ENCODE measurements at places on chromosomes 12 and 14.

- DNase-seq = no peak
Measured at GRCh38 chr12:41211448-41211847, 23.3 kb downstream of the PDZRN4 start.

DNA sequence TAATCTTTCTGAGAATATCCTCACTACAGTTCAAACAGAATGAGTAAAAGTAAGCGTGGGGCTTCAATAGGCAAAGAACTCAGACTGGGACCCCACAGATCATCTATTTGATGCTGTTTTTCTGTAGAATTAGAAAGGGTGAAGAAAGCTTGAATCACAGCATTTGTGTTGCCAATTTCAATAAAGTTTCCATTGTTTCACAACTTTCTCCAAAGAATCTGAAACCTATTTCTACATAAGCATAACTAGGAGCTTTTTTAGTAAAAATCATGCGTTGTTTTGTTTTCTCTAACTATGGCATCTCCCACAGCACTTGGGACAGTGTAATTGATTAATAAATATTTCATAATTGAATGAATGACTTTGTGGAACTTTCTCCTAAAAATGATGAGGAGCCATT is 16.7 kb upstream of the NEDD1 start:
- no peak for DNase-seq

- DNase-seq = no peak
Measured at GRCh38 chr14:21299562-21300130, 19.8 kb downstream of the RPGRIP1 start.

DNA sequence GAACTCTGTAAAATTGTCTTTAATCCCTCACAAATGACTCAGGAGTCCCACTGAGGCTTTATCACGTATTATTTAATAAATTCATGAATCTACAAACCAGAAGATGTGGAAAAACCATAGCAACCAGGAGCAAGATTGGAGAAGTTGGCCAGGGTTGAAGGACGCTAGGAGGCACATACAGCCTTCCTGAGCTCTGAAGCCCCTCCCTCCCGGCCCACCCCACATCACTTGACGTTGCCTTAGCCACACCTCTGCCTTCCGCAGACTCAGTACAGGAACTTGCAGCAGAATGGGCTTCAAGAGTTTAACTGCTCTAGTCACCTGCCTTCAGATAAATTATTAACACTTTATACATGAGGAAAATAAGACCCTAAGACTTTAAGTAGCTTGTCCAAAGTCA is 33.9 kb downstream of the SLC35F4 start:
- peak; percentile 37 for DNase-seq

DNA sequence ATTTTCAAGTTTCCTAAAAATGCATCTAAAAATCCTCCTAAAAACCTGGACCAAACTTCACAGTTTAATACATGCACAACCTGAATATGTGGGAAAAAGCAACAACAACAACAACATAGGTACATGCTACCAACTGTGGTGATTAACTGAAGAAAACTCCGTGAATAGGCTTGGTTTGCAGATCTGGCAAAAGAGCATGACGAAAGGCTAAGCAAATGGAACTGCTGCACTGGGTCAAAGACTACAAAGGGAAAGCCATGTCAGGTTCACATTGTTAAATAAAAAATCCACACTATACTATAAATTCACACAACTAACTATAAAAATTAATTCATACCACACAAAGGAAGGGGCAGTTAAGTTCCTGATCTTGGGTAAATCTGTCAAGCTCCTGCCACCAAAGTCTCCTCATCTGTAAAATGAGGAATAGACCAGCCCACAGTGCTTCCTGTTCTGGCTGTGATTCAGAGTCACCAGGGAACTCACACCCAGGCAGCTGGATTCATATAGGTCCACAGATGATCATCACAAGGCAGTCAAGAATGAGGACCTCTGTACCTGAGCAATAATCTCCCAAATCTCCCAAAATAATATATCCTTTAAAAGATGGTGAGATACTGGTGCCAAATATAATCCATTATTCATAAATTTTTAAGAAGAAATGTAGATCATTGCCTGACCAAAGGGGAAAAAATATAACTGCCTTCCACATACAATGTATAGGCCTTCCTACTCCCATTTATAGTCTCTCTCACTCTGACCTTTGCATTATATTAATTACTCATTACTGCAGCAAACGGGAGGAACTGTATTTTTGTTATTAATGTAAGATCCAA is 7.0 kb downstream of the CORO1C start:
- peak; percentile 64 for DNase-seq

- peak; percentile 19 for DNase-seq
Measured at GRCh38 chr14:99774556-99775307, 18.5 kb upstream of the EML1 start.

GRCh38 chr12:122527478-122527944 is 462 bp downstream of the KNTC1 start:
- peak; percentile 68 for DNase-seq

- DNase-seq = peak; percentile 3
Measured at GRCh38 chr12:118714051-118714460, 267.3 kb upstream of the SRRM4 start.

DNA sequence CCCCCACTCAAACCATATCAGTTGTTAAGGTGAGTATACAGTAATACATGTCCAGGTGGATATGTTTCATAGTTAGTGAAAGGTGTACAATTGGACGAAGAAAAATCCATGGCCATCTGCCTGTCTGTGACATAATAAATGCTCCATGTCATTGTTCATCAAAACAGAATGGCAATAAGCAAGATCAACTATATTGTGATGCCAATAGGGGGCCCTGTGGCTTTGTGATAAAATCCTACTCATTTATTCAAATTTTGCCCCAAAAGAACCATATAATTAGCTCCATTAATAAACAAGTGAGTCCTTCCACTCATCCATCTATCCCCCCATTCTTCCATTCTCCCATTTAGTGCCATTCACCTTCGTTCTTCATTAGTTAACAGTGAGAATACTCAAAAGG is 102.0 kb downstream of the MGST1 start:
- no peak for DNase-seq

GRCh38 chr14:91866061-91866460 is 1.3 kb downstream of the TC2N start:
- DNase-seq = no peak

- no peak for DNase-seq
Measured at GRCh38 chr12:21604245-21605101, at the start of gene GYS2. GYS2 (minus strand) TSS chr12:21604847; CDS start chr12:21604592, 255 bp downstream.

- no peak for DNase-seq
Measured at GRCh38 chr12:132105467-132105866, 38.7 kb downstream of the DDX51 start.

DNA sequence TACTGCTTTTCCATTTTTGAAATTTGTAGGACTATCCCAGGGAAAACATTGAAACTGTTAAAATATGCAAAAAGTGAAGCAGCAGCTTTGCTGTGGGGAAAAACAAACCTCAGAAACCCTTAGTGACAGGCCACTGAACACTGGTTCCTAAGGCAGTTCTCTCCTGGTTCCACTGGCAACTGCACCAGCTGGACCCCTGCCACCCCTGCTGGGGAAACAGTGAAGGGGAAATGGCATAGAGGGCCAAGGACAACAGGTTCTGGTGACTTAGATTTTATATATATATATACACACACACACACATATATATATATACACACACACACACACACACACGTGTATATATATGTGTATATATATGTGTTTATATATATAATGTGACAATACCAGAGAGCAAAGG is 16.2 kb upstream of the KRT7 start:
- DNase-seq = no peak

- no peak for DNase-seq
Measured at GRCh38 chr12:111706145-111706544, 20.3 kb downstream of the ACAD10 start.

DNA sequence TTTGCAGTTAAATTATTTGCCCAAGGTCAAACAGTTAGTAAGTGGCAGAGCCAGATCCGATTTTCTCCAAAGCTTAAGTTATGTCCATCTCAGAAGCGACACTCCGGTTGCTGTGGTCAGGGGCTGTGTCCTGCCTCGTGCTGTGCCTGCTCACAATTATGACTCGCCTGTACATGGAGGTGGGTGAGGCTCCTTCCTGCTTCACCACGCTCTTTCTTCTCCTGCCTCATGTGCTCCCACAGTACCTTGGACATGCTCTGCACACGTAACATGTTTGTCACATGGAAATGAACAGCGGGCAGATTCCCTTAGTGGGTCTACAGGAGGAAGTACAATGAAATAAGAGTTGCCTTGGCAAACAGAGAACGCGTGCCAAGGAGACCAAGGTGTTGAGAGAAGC is 62.2 kb upstream of the CCND2 start:
- no peak for DNase-seq

DNA sequence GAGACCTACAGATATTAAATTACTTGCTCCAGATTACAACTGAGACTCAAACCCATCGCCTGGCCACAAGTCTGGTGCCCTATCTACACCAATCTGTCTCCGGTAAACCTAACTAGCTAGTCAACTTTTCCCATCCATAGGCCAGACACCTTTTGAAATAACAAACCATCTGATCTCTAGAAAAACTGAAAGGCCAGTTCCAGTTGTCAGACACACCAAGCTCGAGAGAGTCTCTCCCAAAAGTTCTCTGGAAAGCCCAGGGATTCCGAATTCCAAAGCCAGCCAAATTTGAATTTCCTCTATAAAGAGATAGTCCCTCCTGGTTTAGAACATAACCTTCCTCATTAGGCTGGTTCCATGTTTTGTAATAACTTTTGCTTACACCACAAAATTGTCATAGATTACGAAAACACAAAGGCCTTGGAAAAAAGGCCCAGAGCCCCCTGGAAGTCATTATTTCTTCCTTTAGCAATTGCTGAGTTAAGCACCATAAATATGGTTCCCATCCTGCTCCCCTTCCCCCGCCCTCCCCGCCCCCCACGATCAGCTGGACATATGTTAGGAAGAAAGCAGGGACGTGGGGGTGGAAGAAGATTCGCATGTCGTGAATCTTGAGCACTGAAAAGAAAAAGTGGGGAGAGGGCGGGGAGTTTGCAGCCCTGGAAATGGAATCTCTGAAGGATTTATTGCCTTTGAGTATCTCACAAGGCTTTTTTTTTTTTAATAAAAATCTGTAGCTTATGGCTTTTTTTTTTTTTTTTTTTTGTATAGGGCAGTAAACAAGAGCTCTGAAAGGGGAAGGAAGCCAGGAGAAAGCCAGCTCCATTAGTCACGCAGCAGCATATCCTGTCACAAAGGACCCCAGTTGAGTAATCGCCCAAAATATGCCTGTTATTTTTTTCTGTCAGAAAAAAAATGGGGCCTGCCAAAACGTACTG is 110.4 kb downstream of the ZFP36L1 start:
- DNase-seq = peak; percentile 96

GRCh38 chr14:105093431-105094192 is 28.4 kb upstream of the GPR132 start:
- DNase-seq = peak; percentile 73

GRCh38 chr12:56994231-56994746 is 12.1 kb downstream of the ZBTB39 start:
- no peak for DNase-seq

DNA sequence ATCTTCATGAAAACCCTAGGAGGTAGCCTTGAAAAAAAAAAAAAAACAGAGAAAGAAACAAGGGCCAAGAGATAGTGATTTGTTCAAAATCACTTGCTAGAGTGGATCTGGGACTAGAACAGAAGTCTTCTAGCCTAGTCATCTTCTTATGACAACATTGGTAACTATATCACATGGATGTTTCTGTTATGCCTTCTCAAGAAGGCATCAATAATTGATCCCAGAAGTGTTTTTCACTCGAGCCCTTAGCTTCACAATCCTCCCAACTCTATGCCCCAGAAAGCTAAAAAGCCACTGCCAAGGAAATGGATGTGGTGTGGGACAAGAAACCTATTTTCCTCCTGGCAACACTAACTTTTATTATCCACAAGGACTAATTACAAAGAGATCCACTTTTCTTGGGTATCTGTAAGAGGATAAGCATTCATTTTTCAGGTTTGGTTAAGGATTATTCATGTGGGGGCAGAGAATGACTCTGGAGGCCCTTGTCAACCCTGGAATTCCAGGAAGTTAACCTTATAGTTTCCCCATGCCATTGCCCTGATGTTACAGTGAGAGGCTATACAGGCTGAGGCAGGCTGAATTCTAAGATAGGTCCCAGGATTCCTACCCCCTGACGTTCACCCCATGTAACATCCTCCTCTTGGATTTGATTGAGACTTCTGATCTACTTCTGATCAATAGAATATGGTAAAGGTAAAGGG is 67.7 kb upstream of the CPM start:
- DNase-seq = no peak

DNA sequence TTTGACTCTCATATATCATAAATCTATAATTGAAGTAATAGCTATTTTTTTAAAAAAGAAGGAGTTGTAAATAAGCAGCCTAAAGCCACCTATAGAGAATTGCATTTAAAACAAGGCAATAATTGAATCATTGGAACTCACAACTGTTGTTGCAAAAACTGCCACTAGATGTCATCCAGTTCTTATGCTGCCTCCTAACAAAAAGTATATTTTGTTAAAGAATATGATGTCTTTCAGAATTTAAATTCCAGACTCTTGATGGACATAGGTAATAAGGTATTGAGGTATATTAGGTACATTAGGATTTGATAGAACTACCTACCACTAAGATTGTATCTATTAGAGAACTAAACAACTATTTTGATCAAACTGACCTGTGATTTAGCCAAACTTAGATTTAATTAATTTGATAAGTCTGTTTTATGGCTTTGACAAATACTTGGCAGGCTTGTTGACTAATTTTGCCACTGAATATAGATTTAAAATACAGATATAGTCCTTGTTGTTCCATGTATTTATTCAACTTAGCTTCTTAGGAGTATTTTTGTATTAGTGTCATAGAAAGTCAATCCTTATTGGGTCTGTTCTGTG is 401.4 kb downstream of the RPL10L start:
- DNase-seq = peak; percentile 22

DNA sequence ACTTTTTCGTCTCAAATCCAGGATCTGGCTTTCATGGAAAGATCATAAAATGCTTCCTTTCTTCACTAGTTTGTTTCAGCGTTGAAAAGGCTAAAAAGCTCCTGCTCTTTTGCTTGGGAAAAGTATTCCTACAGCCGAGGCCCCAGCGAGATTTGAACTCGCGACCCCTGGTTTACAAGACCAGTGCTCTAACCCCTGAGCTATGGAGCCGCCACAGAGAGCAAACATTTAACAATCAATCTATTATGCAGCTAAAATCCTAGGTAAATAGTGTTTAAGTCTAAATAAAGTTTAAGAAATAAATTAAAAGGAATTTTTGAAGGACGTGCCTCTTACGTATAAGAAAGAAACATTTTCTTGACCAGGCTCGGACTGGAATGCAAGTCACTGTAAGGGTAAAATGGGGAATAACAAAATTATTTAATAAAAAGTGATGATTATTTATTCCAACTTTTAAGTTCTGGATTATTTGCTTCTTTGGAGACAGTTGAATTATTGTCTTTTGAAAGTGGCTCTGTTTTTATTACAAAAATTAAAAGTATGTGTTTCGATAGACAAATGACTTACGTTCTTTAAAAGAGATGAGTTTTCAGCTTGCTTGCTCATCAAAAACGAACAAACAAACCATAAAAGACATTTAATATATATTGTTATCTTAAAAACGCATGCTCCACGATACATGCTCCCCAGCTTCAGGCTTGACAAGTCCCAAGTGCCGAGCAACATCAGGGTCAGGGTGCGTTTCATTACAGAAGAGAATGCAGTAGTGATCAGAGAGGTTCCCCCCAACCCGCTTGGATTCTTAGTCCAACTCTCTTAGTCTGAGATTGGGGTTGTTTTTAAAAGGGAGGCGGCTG is 10.2 kb downstream of the OR6S1 start:
- DNase-seq = peak; percentile 62

GRCh38 chr14:86613126-86613525 is 1083.2 kb downstream of the FLRT2 start:
- no peak for DNase-seq
